SJSA1 (cell line): ENCODE measurements at places on chromosomes 11 and 22. TPM values are rescaled to one million over a fixed set of nuclear protein-coding genes. Genes with fewer than 3 reads are reported as not detected.

PKP3 gene
- 1.9 and 5.7 TPM in 2 replicates for total RNA-seq

PYGM gene
- 0.45 TPM in 1 of 2 replicates, not detected in the other for total RNA-seq

CLMP gene
- total RNA-seq = 21.6 and 39.6 TPM in 2 replicates

ZNRD2 gene
- 109 and 111 TPM in 2 replicates for total RNA-seq

OR6A2 gene
- total RNA-seq = not detected in 2 replicates

CSTF3 gene
- 9.5 and 26.5 TPM in 2 replicates for total RNA-seq

GRCh38 chr11:35288817-35289541, 130.4 kb downstream of the SLC1A2 start:
- DNase-seq = peak; percentile 50

GRCh38 chr11:9269492-9270013, 4.4 kb upstream of the DENND5A start:
- no peak for DNase-seq

DNA sequence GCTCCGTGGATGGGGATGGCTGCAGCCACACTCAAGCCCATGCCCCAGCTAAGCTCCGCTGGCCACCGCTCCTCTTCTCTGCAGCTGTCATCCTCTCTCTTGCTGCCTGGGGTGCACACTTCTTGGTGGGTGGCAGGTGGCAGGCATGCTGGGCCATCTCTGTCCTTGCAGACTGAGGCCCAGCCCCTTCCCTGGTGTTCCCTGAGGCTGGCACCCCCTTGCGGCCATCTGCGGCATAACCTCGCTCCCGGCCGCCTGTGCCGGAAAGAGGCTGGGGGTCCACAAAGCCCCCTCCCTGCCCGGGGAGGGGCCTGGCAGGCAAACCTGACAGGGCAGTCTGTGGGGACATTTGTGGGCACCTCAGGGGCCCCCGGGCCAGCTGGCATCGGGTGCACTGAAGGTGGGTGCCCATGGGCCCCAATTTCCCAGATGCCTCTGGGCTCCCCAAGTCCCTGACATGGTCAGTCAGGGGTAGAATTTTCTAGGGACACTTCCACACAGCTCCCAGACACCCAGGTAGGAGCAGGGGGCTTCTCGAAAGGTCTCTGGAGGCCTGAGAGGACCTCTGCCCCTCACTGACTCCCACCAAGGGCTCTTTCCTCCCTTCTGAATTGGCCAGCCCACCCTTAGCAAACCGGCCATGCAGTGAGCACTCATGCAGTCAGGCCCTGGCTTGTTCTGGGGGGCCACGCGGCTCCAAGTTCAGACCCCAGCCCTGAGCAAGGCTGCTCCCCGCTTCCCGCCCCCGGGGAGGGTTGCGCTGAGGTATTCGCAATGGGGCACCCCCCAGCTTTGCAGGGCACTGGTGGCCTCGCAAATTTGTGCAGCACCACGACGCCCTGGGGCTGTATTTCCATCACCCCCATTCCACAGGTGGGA, 23.5 kb upstream of the TH start:
- peak; percentile 77 for DNase-seq

- peak; percentile 79 for DNase-seq
Measured at GRCh38 chr11:35714882-35715627, 52.5 kb downstream of the TRIM44 start.

GRCh38 chr11:102449651-102450570, 2.7 kb downstream of the TMEM123 start:
- DNase-seq = no peak
